Stimulated activated CD4-positive, alpha-beta T cell treated with anti-CD3 and anti-CD28 coated beads, Interleukin-1b, Interleukin-23, amount 100 ng/mL, for 48 hours (primary cell): ENCODE measurements at places on chromosomes 13 and 19.
A peak's percentile ranks its signal among the peaks of the same experiment; 100 is the strongest.

DNA sequence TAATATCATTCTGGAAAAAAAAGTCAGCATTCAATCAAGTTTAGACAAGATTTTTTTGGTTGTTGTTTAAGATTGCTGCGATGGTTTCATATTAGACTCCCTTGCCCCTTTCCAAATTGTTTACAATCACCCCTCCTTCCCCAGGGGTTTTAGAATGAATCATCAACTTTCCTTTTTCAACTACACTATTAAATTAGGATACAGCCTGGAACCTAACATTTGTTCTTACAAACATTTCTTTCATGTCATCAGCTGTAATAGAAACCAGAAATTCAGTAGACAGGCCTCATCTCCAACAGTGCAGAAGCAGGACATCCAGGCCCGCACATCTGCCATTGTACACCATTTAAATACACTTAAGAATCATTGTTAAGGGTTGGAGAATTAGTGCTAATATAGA lies 44.4 kb upstream of the WDFY2 start:
- no peak for DNase-seq

DNA sequence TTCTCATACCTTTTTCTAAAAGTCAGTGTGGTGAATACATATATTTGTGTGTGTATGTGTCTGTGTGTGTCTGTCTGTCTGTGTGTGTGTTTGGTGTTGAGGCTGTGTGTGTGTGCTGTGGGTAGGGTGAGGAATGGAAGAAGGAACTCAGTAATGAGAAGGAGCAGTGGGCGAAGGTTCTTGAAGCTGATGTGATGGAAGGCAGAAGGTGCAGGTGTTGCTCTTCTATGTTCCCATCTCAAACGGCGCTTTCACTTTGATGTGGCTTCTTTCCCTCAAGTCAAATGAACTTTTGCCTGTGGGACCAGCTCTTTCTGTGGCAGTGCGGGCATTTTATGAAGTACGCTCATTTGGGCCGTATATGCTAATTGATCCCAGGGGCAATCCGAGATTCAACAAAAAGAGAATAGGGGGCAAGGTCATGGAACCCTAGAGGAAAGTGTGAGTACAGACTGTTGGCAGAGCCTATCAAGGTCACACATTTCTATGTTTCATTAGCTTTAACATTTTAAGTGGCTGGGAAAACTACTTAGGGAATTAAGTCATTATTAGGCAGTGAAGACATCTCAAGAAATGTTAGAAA lies 15.2 kb downstream of the BIVM start:
- peak; percentile 2 for DNase-seq

- no peak for DNase-seq
These were observed 39.5 kb upstream of the POP4 start for GRCh38 chr19:29566496-29567054.

DNA sequence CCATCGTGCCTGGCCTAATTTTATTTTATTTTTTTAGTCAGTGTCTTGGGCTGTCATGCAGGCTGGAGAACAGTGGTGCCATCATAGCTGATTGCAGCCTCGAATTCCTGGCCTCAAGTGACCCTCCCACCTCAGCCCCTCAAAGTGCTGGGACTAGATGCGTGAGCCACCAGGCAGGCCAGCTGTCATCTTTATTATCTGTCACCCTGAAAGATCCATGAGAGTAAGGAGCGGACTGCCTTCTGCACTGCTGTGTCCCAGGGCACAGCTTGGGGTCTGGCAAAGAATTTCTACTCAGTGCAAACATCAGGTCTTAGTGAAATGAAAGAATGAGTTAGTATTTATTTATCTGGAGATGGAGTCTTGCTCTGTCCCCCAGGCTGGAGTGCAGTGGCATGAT lies 9.5 kb upstream of the TLE5 start:
- DNase-seq, result no peak

DNA sequence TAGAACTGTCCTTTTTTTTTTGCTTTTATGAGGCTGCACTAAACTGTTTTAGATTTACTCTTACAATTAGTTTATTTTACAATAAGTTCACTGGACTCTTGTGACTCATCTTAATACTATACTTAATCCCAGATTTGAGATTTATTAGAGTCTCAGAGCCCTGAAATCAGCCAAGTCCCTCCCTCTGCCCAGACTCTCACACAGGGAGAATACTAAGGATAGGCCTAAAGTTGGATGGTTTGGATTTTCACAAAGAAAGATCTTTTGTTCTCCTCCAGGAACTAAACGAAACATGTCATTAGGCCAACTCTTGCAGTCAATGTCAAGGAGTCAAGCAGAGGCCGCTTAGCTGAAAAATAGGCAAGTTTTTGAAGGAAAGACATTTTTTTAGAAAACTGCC lies 42.7 kb upstream of the MIR17HG start:
- no peak for DNase-seq

- peak; percentile 88 for DNase-seq
These were observed at the start of gene ZNF763 for GRCh38 chr19:11964858-11965645. ZNF763 (plus strand) TSS chr19:11965040; CDS start chr19:11965209, 169 bp downstream.

DNA sequence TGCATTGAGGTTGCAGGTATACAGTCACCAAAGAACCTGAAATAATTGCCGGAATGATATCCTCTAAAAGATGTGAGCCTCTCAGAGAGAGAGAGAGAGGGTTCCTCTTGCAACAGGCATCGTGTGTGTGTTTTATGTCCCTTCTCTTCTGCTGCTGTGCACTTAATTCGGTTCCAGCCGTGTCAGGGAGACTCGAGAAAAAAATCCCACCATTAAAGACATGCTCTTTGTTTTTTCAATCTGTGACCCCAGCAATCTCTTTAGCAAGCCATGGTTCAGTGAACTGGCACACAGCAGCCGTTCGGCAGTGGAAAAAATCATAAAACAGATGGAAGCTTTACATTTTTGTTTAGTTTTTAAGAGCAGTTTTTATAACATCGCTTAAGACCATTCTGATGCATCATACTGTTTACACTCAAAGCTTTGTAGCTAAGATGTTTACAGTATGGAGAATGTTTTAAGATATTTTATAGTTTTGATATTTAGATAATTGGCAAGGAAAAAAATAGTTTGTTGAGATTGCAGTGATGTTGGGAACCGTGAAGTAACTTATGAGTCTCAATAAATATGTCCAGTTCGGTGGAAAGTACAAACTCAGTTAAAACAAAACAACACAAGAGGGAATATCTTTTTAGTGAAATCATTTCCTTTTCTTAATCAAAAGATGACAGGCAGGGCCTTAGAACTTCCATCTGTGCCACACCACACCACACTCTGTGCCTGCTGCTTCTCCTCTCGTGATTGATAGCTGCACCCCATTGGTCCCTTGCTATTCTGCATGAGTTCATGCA lies 31.2 kb upstream of the ZNF536 start:
- DNase-seq, result no peak

- no peak for DNase-seq
These were observed 122.8 kb upstream of the SOX1 start for GRCh38 chr13:111944171-111944583.

- DNase-seq, result no peak
These were observed 90.2 kb downstream of the DNAJC15 start for GRCh38 chr13:43113603-43114002.

DNA sequence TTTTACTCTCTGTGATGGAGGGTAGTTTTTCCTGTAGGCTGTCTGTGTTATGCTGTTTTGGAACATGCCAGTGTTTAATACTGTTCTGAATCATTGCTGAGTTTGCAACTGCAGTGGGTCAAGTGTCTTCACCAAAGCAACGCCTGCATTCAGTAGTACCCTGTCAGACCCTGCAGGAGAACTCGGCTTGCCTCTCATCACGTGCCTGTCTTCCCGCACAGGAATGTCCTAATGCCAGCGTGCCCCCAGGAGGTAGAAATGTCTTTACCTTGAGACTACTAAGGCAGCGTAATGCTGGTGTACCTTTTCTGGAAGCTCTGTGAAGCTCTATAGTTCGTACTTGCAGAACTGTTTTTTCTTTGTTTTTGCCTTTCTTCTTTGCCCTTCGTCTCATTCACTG lies 42.3 kb downstream of the POLR1D start:
- no peak for DNase-seq

DNA sequence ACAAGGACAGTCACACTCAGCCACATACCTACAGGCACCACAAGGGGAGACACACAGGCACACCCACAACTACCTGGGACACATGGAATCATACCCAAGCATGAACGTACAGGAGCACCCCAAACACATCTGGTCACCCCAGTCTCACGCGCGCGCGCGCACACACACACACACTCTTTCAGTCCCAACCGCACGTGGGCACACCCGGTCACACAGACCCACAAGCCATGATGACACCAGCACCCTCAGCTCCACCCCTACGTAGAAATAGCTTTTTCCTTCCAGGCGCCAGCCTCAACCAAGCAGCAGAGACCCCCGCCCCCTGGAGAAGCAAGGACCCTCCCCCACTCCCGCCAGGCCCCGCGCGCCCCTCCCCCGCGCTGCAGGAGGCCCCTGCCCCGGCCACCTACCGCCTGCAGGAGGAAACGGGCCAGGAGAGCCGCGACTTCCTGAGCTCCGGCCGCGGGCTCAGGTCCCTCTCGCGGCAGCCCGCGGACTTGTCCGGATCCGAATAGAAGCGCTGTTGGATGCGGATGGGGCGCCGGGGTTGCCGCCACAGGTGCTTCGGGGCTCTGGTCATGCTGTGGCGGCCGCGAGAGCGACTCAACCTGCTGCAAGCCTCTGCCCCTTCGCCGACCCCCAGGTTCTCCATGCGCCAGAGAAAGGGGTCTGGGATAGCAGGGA lies 6.4 kb upstream of the PDE4C start:
- no peak for DNase-seq
